ENCODE measurements at places on chromosomes 16 and 17. TPM values are rescaled to one million over a fixed set of nuclear protein-coding genes. Genes with fewer than 3 reads are reported as not detected.

The KCNH4 gene
- not detected for total RNA-seq

- no peak overlapping the region for H3K4me3 ChIP-seq
- H3K27ac ChIP-seq, result no peak overlapping the region
- no peaks in the 10 kb centered on the region for H3K4me1 ChIP-seq
- H3K36me3 ChIP-seq, result no peaks in the 10 kb centered on the region
These were observed 4.2 kb upstream of the MRM1 start for GRCh38 chr17:36597226-36597625.

The HP gene
- total RNA-seq, result 24.9 TPM

- H3K4me1 ChIP-seq, result peaks cover 24% of the 10 kb centered on the region
- peak overlapping the region; percentile 80 for H3K4me3 ChIP-seq
- DNase-seq, result no peak
- H3K27me3 ChIP-seq, result no peaks in the 10 kb centered on the region
- no peaks in the 10 kb centered on the region for H3K36me3 ChIP-seq
- H3K27ac ChIP-seq, result peak overlapping the region; percentile 93
These were observed 1.1 kb downstream of the PARN start for GRCh38 chr16:14628806-14629611.

GRCh38 chr17:74552037-74552436 is 6.1 kb upstream of the CD300C start:
- no peaks in the 10 kb centered on the region for H3K27me3 ChIP-seq
- H3K4me3 ChIP-seq, result no peak overlapping the region
- H3K4me1 ChIP-seq, result no peaks in the 10 kb centered on the region
- no peak overlapping the region for H3K27ac ChIP-seq
- H3K36me3 ChIP-seq, result no peaks in the 10 kb centered on the region

The LITAFD gene
- not detected for total RNA-seq

The RPH3AL gene
- 9.6 TPM for total RNA-seq
